Hematopoietic multipotent progenitor cell treated with erythropoietin and hydrocortisone succinate and interleukin-3 and kit ligand, for 6 days (in vitro differentiated cells): ENCODE measurements at places on chromosomes 12 and 14.

DNA sequence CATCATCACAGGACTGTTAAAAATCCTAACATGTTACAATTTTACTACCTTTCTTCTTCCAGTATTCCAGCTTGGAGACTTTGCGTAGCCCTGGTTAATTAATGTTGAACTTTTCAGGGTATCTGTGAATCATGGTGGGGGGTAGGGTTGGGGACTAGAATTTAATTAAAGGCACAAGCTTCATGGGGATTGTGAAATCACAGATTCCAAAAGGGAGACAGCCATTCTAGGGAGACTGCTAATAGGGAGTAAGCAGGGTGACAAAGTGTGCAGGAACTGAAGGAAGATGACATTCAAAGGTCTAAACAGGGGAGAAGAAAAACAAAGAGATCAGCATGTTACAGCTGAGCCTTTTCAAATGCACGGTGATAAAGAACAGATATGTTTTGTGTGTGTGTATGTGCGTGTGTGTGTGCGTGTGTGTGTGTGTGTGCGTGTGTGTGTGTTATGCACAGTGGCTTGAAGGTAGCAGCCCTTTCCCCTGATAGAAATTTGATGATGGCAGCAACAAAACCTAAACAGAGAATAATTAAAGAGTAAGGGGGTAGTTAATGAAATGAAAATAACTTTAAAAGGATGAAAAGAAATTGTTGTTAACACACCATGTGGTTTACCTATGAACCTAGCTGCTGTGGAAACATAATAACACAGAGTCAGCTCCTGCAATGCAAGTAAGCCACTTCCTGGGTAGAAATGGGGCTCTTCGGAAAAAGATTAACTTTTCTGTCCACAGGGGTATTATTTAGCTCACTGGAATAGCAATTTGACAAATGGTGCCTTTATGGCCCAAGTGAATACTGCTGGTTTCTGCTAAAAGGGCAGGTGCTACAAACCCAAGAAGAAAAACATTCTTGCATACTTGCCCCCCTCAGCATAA lies 581.7 kb downstream of the DIO2 start:
- DNase-seq: no peak

DNA sequence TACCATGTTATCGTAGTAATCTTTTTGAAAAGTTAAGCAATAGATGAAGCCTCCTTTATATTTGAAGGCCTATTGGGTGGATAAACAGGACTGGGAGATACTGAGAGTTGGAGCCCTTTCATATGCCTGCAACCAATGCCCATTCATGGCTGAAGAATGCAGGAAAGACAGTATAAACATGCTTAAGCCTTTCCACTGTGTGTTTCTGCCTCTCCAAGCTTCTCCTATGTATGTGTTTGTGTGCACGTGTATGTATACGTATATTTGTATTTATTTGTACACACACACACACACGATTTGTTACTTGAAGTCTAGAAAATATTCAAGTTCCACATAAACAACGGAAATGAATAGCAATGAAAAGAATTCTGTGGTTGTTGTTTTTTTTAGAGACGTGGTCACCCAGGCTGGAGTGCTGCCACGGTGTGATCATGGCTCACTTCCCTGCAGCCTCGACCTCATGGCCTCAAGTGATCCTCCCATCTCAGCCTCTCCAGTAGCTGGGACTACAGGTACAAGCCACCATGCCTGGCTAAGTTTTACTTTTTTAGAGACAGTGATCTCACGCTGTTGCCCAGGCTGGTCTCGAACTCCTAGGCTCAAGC lies 1453.5 kb downstream of the AACS start:
- no peak for DNase-seq

DNA sequence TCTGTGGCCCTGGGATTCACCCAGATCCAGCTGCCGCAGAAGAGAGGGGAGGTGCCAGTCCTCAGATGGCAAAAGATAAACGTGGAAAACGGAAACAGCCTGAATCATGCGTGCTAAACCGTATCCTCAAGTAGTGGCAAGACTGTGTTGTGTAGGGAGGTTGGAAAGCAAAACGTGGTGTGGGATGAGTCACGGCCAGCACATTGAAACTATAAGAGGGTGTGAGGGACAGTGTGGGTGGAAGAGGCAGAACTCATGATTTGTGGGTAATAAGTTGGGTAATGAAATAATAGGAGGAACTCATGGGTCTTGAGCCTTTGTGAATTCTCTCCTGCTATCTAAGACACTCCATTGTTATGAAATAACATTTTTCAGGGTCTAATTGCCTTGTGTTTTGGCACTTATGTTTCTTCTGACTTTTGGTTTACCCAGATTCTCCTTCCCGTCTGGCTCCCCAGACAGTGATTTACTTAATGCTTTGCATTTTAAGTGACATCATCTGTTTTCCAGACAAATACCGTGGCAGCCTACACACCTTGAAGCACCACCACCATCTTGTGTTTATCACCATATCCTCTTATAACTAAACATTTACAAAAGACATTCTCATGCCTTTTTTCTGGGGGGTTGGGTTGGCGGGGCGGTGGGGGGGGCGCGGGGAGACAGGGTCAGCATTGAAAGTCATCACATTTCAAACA lies 62.3 kb upstream of the PTCSC3 start:
- no peak for DNase-seq

DNA sequence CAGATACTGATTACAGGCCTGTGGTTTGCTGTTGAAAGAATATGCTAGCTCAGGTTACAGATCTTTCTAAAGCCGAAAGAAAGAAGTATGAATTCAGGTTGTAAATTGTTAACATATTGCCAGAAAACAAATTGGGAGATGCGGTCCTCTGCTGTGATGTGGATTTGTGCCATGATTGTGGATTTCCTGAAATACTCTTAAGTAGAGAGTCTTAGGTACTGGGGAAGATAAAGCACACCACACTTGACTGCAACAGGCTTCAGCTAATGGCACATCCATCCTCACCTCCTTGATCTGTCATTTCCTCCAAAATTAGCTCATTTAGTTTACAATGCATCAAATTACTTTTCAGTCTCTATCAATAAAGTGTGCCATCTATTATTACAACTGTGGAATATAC lies 279.2 kb downstream of the SYT1 start:
- no peak for DNase-seq

GRCh38 chr14:69569859-69570258 lies 4.8 kb downstream of the CCDC177 start:
- DNase-seq: peak; percentile 0

GRCh38 chr14:36998686-36999085 lies 173.7 kb downstream of the SLC25A21 start:
- DNase-seq: no peak

DNA sequence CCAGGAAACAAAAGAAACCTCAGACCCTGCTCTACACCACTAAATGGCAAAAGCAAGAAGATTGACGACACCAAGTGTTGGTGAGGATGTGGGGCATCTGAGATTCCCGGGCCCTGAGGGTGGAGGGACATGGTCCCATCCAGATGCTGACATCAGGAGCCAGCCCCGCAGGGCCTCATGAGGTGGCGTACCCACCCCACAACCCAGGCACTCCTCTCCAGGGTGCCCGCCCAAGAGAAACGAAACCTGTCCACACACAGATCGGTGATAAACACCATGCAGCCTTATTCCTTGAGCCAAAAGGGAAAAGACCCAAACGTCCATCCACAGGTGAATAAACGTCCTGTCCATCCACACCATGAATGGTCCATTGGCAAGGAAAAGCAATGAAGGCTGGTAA lies 54.8 kb upstream of the C14orf180 start:
- DNase-seq: no peak

DNA sequence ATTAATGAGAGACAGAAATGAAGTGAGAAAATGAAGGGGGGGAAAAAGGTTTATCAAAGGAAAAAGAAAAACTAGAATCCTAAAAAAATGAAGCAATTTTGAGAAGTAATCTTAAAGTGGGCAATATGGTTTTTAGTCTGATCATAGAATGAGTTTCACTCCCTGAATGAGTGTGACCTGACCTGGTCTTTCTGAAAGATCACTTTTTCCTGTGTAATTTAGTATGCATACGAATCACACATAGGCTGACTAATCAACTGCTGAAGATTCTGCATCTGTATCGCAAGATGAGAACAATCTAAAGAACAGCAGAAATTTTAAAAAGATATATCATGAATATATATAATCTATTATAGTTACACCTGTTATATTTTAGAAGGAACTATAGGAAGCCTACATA lies 11.3 kb downstream of the GNPTAB start:
- no peak for DNase-seq

DNA sequence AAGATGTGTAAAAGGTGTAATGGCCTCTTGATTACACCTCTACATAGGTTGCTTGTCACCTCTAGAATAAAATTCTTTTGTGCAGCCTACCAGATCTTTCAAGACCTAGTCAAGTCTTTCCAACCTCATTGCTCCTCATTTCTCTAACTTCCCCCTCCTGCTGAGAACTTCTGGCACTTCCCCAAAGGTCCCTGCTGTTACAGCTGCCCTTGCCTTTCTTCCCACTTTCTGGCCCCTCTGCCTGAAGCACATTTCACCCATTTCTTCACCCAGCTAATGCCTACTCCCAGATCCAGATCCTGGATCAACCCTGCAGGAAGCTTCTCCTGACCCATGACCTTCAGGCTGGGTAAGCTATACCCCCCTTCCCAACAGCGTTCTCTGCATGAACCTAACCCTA lies 1.5 kb downstream of the TSHR start:
- DNase-seq: peak; percentile 23

GRCh38 chr12:85755760-85756159 lies 80.4 kb downstream of the RASSF9 start:
- no peak for DNase-seq

- DNase-seq: no peak
These were observed 85.7 kb downstream of the BTG1 start for GRCh38 chr12:92059960-92060359.

DNA sequence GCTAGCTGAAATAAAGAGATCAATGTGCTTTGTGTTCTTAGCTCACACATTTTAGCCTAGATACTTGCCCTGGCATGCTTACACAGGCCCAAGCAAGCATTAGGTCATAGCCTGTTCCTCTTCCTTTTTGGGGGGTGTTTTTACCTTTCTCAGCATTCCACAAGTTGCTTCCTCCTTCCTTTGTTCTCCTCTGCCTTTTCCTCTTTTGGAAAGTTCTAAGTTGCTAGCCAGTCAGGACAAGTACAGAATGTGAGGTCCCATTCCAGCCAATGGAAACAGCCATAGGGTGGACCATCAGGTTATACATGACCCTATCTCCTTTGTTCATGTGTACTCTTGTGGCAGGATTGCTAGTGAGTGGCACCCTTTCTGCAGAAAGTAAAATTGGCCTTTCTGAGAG lies 154.9 kb downstream of the RASSF9 start:
- DNase-seq: no peak

GRCh38 chr14:70118064-70118463 lies 70.7 kb downstream of the SLC8A3 start:
- DNase-seq: no peak

GRCh38 chr14:64601571-64601970 lies 51.8 kb downstream of the PPP1R36 start:
- no peak for DNase-seq

DNA sequence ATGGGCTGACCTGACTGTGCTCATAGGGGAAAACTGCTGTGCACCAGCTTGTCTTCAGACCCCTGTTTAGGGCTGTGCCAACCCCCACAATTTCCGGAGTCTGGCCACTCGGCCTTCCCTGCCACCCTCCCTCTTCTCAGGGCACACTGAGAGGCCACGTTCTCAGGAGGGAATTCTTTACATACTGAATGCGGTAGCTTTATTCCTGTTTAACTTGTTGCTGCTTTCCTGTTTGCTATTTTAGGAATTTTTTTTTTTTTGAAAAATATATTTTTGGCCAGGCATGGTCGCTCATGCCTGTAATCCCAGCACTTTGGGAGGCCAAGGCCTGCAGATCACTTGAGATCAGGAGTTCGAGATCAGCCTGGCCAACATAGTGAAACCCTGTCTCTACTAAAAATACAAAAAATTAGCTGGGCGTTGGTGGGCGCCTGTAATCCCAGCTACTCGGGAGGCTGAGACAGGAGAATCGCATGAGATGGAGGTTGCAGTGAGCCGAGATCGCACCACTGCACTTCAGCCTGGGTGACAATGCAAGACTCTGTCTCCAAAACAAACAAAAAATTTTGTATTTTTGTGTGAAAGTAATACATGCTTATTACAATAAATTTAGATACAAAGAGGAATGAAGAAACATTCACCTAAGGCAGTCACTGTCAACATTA lies 39.5 kb downstream of the TPCN1 start:
- no peak for DNase-seq

DNA sequence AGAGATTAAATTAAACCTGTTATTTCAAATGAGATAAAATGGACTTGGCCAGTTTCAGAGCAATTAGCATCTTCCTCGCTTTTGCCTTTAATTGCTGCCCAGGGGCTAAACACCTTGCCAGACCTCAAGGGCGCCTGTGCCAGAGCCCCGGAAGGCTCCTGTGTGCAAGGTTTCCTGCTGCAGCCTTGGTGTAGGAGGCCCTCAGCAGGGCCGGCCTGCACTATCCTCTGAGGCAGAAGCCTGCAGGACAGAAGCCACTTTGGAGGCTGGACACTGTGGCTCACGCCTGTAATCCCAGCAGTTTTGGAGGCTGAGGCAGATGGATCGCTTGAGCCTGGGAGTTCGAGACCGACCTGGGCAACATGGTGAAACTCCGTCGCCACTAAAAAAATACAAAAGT lies 150.4 kb downstream of the CALM1 start:
- no peak for DNase-seq
